ENCODE measurements at places on chromosomes 13 and 19. TPM values are rescaled to one million over a fixed set of nuclear protein-coding genes. Genes with fewer than 3 reads are reported as not detected.

- peak; percentile 46 for DNase-seq
Observed at GRCh38 chr19:41705393-41706174, 2.8 kb upstream of the CEACAM5 start.

GRCh38 chr19:42465827-42466280 is 23.1 kb upstream of the CXCL17 start:
- DNase-seq, result no peak

- no peak for DNase-seq
Observed at GRCh38 chr19:44824761-44825160, 15.9 kb downstream of the BCAM start.

GRCh38 chr13:62626771-62627170 is 1211.1 kb upstream of the PCDH20 start:
- DNase-seq, result no peak

The JAK3 gene
- 217 TPM for total RNA-seq

The ICAM4 gene
- 0.59 TPM for total RNA-seq

The NLRP5 gene
- not detected for total RNA-seq

- DNase-seq, result no peak
Observed at GRCh38 chr13:46229251-46229650, 17.5 kb downstream of the LRRC63 start.

- no peak for DNase-seq
Observed at GRCh38 chr19:8641908-8642547, 11.6 kb downstream of the NFILZ start.

DNA sequence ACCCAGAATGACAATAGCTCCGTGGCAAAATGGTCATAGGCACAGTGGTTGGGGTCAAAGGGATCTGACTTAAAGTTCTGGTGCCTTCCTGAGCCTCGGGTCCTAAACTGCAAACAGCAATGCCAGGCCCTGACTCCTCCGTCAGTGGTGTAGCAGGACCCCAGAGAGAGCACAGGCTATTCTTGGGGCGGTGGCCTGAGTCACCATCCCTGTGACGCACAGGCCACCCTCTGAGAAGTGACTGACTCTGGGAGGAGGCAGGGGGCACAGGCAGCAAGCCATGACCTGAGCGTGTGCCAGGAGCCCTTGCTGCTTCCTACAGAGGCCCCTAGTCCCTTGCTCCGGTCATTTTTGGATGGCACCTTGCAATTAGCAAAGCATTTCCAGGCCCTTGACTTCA is 18.7 kb downstream of the PLVAP start:
- no peak for DNase-seq

DNA sequence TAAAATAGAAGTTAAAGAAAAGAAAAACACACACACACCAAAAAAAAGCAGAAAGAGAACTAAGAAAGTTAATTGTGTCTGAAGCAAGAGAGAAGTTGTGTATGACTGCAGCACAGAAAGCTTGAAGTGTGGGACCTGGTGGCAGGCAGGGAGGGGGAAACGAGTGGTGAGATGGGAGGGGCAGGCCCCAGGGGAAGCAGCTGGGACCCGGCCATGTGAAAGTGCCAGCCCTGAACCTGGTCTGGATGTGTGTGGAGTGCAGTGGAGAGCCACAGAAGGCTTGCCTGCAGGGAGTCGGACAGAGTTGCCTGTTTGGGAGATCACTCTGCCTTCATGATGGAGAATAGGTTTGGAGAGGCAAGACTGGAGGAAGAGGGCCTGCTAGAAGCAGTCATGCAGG is 199.0 kb downstream of the GGACT start:
- DNase-seq, result no peak

GRCh38 chr19:17778968-17779929 is 15.7 kb upstream of the B3GNT3 start:
- no peak for DNase-seq

DNA sequence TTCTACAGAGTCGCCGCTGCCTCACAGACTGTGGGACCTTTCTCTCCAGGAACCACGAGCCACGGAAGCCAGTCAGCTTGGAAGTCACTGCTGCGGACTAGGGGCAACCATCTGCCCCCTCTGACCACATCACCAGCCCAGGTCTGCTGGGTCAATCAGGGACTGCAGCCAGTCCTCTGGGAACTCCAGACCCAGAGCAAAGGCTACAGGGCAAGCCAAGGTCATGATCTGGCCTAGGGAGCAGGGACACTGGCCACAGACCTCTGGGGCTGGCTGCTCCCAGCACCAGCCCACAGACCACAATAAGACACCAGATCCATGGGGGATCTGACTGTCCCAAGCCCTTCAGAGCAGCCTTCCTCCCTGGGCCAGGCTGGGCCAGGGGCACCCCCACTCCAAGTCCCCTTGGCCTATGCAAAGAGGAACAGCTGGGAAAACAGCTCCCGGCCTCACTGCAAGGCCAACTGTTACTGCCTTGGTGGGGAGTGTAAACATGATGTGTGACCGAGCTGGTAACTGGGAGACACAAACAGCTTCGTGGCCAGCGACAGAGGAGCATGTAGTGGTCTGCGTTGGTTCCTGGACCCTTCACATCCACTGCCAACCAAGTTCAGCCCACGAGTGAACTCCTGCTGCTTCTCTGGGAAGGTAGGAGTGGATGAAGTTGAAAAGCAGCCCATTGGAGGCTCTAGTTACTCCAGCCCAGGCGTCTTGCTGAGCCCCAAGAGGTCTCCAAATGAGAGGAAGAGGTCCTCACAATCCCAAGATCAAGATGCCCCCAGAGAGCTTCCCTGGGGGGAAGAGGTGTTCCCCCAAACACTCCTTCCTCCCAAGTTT is 1.5 kb downstream of the AKT2 start:
- no peak for DNase-seq

DNA sequence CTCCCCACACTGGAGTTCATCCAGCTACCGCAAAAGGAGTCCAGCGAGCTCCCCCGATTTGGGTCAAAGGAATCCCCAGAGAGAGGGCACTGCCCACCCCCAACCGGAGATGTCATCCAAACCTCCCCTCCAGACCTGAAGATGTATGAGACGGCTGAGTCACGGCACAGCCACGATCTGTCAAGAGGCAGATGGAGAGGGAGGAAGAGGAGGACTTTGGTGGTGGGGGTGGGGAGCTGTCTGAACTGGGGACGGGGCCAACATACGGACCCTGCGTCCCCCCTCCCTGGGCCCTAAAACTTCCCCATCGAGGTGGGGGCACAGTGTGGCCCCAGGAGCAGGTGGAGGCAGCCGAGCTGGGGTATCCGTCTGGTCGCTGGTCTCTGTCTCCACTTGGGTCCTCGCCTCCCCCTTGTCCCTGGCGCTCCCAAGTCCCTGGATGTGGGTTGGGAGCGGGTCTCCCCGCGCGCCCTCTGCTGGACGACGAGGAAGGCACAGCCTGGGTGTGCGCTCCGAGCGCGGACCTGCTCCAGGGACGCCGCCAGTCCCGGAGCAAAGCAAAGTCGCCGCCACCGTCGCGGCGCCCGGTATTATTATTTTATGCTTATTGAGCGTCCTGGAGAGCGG is 3.8 kb downstream of the PDE4A start:
- DNase-seq, result peak; percentile 80

The GIPC3 gene
- 0.19 TPM for total RNA-seq

DNA sequence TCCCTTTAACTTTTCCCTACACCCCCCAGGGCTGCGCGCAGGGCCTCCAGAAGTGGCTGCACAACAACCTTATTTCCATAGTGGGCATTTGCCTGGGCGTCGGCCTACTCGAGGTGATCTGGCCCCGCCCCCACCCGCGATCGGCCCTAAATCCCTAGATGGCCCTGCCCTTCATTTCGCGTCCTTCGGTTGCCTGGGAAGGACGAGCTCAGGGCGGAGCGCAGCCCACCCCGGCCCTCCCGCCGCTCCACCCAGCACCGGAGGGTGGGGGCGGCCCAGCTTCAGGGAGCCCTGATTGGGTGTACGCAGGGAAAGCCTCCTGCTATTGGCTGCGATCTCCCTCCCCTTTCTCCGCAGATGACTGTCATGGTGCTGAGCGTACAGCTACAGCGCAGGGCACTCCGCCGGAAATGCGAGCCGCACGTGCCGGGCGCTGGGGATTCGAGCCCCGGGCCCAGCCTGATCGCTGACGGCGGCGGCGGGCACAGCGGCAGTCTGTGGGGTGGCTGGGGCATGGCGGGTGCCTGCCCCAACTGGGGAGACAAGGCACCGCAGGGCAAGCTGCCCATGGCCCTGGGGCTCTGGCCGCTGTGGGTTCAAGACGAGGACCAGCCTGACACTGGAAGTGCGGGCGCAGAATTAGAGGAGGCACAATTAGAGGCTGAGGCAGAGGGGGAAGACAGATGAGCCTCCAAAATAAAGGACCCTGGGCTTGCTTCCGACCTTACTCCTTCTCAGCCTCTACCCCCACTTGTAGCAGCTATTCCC is 4.3 kb downstream of the CD37 start:
- no peak for DNase-seq

GRCh38 chr13:71677124-71677523 is 189.9 kb downstream of the DACH1 start:
- no peak for DNase-seq

DNA sequence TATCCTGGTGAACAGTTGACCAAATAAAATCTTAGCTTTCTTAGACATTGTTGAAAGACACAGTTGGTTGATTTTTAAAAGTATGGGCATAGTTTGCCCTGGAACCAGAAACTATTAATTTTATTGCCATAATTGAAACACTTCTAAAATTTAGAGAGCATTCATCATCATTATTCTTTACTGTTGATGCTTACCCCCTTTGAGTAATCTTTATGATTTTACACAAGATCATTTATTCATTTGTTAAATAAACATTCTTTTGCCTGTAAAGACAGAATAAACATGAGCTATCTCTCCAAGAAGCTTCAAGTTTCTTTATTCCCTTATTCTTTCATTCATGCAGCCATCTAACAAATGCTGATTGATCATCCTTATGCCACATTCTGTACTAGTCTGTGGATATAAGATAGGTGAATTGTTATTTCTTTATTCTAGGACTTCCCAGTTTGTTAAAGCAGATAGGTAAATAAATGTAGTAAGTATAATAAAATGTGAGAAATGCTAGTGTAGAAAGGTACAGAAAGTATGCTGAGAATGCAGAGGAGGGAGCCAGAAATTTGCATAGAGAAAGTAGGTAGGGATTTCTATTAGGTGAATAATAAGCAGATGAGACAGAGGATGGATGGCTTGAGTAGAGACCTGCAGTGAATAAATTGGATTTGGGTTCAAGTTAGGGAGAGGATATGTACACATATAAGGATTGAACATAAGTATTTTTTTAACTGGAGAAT is 8.2 kb downstream of the SERTM1 start:
- DNase-seq, result no peak

GRCh38 chr13:76864259-76864658 is 21.9 kb downstream of the KCTD12 start:
- DNase-seq, result no peak

- no peak for DNase-seq
Observed at GRCh38 chr19:21432590-21432989, 35.7 kb downstream of the ZNF493 start.

- peak; percentile 77 for DNase-seq
Observed at GRCh38 chr13:22061371-22061805, 390.5 kb downstream of the FGF9 start.

The ONECUT3 gene
- not detected for total RNA-seq

DNA sequence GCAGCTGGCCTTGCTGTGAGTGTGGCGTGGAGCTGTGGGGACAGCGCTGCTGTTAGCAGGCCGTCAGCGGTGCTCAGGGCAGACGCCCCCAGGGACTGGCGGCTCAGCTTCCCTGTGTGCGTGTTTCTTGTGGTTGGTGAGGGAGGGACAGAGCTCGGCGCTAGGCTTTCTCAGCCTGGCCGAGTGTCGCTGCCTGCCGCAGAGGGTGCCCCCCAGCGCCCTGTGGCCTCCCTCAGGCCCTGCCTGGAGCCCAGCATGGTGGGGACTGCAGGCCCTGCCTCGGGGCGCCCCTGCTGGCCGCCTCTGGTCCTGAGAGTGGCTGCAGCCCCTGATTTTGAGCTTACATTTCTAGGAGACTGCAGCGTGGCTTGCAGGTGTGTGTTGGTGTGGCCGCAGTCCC is 35.5 kb downstream of the DOT1L start:
- DNase-seq, result no peak

The SBNO2 gene
- 110 TPM for total RNA-seq
